ENCODE measurements at places on chromosomes 16 and 17. TPM values are rescaled to one million over a fixed set of nuclear protein-coding genes. Genes with fewer than 3 reads are reported as not detected.

CES4A gene
- polyA plus RNA-seq = 48.6 TPM

VTN gene
- 2.1 TPM for polyA plus RNA-seq

MAP2K6 gene
- polyA plus RNA-seq = 12.0 TPM

LAT gene
- polyA plus RNA-seq = 8.8 TPM

FOXN1 gene
- polyA plus RNA-seq = not detected

ASPA gene
- polyA plus RNA-seq = 1.9 TPM

RHBDF1 gene
- 34.4 TPM for polyA plus RNA-seq

SPATA32 gene
- polyA plus RNA-seq = not detected

PRSS33 gene
- 0.24 TPM for polyA plus RNA-seq

KCNH6 gene
- polyA plus RNA-seq = 2.3 TPM

FBXW10 gene
- 0.71 TPM for polyA plus RNA-seq

CDH15 gene
- 1.2 TPM for polyA plus RNA-seq

MRM1 gene
- 6.1 TPM for polyA plus RNA-seq

KRT17 gene
- 0.66 TPM for polyA plus RNA-seq

AOC3 gene
- polyA plus RNA-seq = 2.9 TPM

YBX2 gene
- 6.9 TPM for polyA plus RNA-seq

RNF213 gene
- 78.3 TPM for polyA plus RNA-seq

ZPBP2 gene
- polyA plus RNA-seq = not detected

YWHAE gene
- 1,650 TPM for polyA plus RNA-seq

KRTAP4-6 gene
- not detected for polyA plus RNA-seq

THRA gene
- polyA plus RNA-seq = 252 TPM

EPOP gene
- 2.0 TPM for polyA plus RNA-seq

HOXB13 gene
- polyA plus RNA-seq = not detected

MRPL27 gene
- polyA plus RNA-seq = 76.7 TPM

C17orf107 gene
- polyA plus RNA-seq = 2.8 TPM

SMPD3 gene
- 39.0 TPM for polyA plus RNA-seq

ZNF23 gene
- 23.6 TPM for polyA plus RNA-seq

SOST gene
- polyA plus RNA-seq = 1.5 TPM

NHLRC4 gene
- 1.2 TPM for polyA plus RNA-seq

FOXO3B gene
- polyA plus RNA-seq = 2.9 TPM

DNAJA2 gene
- polyA plus RNA-seq = 102 TPM

PLEKHG4 gene
- polyA plus RNA-seq = 6.1 TPM

SCIMP gene
- polyA plus RNA-seq = 1.3 TPM

PRSS22 gene
- not detected for polyA plus RNA-seq

TP53TG3F gene
- not detected for polyA plus RNA-seq

FSCN2 gene
- polyA plus RNA-seq = 3.1 TPM

RGS11 gene
- 29.5 TPM for polyA plus RNA-seq

Data from spinal cord (tissue), 10 donors.